ENCODE measurements at places on chromosomes 1 and 21. TPM values are rescaled to one million over a fixed set of nuclear protein-coding genes. Genes with fewer than 3 reads are reported as not detected.

The RHBDL2 gene
- 1.1 TPM for total RNA-seq

DNA sequence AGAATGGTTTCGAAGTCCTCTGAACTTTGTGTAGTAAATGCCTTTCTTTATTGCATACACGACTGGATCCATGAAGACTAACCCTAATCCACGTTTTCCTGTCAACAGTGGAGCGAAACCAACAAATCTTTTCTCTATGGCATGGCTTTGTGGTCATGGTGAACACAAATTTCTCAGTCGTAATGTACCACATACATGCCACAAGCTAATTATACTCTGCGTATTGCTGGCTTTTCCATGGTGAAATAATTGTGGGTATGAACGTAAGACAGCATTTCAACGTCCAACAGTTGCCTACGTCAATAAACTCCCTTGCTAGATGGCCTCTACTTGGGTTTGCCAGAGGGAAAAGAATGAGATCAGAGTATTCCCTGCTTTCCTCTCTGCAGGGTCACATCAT, 27.5 kb downstream of the INTS7 start:
- no peak overlapping the region for H3K4me3 ChIP-seq
- H3K27ac ChIP-seq = no peak overlapping the region
- no peak for DNase-seq
- H3K36me3 ChIP-seq = peaks cover 36% of the 10 kb centered on the region
- no peaks in the 10 kb centered on the region for H3K27me3 ChIP-seq
- no peaks in the 10 kb centered on the region for H3K4me1 ChIP-seq

The ATP13A2 gene
- total RNA-seq = 42.1 TPM

GRCh38 chr1:5577255-5578040, 414.8 kb downstream of the NPHP4 start:
- no peaks in the 10 kb centered on the region for H3K36me3 ChIP-seq
- no peak overlapping the region for H3K27ac ChIP-seq
- no peaks in the 10 kb centered on the region for H3K4me1 ChIP-seq
- no peak overlapping the region for H3K4me3 ChIP-seq
- no peaks in the 10 kb centered on the region for H3K27me3 ChIP-seq
- DNase-seq = no peak

The KRTAP19-1 gene
- not detected for total RNA-seq

- no peaks in the 10 kb centered on the region for H3K4me1 ChIP-seq
- DNase-seq = no peak
- H3K27ac ChIP-seq = peak overlapping the region; percentile 34
- H3K4me3 ChIP-seq = no peak overlapping the region
Measured at GRCh38 chr21:45357436-45358260, 47.3 kb upstream of the COL18A1 start.

- no peak overlapping the region for H3K4me3 ChIP-seq
- H3K36me3 ChIP-seq = peaks cover 5% of the 10 kb centered on the region
- no peak overlapping the region for H3K27ac ChIP-seq
- H3K27me3 ChIP-seq = no peaks in the 10 kb centered on the region
- DNase-seq = no peak
Measured at GRCh38 chr1:220219865-220220698, 52.2 kb downstream of the RAB3GAP2 start.

The CEP85 gene
- total RNA-seq = 10.3 TPM

DNA sequence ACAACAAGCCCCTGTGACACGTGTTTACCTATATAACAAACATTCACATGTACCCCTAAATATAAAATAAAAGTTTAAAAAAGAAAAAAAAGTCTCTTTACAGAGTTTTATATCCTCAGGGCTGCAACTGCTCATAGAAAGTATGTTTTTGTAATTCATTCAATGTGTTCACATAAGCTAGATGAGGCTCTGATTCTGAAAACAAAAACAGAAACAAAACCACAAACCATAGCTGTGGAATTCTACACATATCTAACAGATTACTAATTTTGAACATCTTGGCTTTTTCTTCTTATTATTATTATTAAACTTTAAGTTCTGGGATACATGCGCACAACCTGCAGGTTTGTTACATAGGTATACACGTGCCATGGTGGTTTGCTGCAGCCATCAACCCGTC, 579.6 kb upstream of the ZRANB2 start:
- no peak overlapping the region for H3K4me3 ChIP-seq
- H3K27me3 ChIP-seq = no peaks in the 10 kb centered on the region
- H3K4me1 ChIP-seq = no peaks in the 10 kb centered on the region
- H3K36me3 ChIP-seq = no peaks in the 10 kb centered on the region
- no peak overlapping the region for H3K27ac ChIP-seq

The CRP gene
- 0.26 TPM for total RNA-seq

DNA sequence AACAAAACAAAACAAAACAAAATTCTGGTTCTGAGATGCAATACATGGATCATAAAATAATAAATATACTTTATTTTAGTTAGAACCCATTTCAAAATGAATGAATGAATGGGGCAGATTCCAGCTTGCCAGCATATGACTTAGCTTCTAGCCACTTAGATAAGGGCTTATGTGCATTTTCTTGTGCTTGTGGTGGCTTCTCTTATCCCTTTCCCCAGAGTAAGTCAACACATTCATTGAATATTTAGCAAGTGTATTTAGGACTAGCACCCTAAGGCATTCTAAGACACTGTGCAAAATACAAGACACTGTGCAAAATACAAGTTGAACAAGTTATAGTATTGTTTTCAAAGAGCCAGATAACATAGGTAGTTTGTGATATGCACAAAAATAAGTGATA, 4.7 kb downstream of the ADIPOR1 start:
- H3K4me3 ChIP-seq = no peak overlapping the region
- no peak for DNase-seq
- no peaks in the 10 kb centered on the region for H3K27me3 ChIP-seq
- H3K36me3 ChIP-seq = peaks cover 24% of the 10 kb centered on the region
- peak overlapping the region; percentile 74 for H3K27ac ChIP-seq

DNA sequence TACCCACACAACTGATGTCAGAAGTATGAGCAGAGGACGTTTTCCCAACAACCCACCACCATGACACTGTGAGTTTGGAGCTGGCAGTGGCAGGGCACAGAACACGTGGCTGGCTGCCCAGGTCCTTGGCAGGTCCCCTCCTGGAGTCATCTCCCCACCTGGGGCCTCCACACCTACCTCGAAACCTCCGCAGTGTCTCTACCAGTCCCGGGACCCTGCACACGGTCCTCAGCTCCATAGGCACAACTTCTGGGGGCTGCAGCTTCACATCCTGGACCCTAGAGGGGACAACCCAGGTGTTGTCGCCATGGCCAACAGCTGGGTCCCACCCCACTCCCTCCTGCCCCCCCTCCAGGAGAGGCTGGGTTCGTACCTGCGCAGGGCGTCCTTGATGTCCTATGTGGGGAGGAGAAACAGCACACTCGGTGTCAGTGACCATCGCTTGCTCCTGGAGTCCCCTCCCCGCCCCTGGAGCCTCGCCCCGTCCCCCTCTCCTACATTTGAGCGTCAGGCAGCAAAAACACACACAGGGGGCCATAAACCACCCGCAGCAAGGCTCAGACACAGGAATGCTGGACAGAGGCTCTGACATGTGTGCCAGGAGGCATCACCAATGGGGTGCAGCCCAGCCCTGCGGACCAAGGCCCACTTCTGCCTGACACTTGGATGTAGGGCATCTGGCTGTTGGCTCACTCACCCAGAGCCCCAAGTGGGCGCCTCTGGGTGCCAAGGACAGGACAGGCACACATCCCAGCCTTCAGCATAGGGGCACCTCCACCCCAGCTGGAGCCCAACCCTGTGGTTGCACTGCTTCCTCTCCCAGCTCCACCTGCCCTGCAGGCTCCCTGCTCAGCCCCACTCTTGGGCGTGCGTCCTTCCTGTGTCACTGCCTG, 9.6 kb downstream of the TRIM11 start:
- peak; percentile 55 for DNase-seq
- no peaks in the 10 kb centered on the region for H3K27me3 ChIP-seq
- peaks cover 12% of the 10 kb centered on the region for H3K4me1 ChIP-seq
- peaks cover 66% of the 10 kb centered on the region for H3K36me3 ChIP-seq
- H3K27ac ChIP-seq = no peak overlapping the region
- H3K4me3 ChIP-seq = no peak overlapping the region

DNA sequence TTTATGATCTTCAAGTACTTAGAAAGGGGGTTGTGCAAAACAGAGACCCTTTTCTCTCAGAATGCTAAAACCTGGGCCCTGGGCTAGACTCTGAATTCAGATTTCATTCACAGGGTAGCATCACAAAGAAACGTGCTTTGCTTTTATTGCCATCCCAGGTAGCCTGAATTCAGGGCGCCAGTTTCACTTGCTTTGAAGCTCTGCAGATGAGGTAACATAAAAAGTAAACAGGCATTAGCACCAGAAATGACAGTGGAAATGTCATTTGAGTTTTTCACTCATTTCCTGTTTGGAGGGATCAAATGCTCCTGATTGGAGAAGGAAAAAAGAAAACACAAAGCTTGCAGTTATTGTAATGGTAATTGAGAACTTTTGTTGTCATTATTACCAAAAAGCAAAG, 2.6 kb downstream of the SYPL2 start:
- no peaks in the 10 kb centered on the region for H3K36me3 ChIP-seq
- no peak overlapping the region for H3K4me3 ChIP-seq
- no peak for DNase-seq

DNA sequence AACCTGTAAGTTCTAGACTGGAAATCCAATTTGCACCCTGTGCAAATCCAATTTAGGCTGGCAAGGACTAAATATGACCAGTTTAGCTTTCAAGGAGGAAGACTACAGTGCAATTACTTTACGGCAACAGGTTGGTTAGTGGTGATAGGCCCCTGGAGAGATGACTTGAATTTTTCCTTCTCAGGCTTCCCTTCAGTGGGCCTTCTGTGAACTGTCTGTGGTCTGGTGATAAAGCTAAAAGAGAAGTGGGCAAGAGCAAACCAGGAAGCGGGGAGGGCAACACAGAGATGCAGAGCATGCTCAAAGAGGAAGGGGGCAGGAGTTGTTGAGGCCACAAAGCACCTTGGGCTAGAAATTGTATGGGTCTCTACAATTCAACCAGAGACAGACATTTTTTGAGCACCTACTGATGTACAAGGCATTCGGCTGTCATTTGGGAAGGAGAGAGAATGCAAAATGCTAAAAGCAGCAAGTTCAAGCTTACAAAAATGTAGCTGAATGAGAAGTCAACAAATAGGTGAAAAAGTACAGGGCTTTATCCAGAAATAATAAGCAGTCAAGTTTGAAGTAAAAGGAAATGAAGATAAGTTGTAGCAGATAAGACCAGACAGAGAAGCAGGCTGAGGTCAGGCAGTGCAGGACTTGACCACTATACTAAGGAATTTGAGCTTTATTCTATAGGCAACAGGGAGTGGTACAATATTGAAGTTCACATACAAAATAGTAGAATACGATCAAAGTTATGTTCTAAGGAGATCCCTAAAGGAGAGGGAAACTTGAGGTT, 23.9 kb downstream of the INPP5B start:
- peaks cover 26% of the 10 kb centered on the region for H3K4me1 ChIP-seq
- H3K36me3 ChIP-seq = no peaks in the 10 kb centered on the region
- H3K4me3 ChIP-seq = no peak overlapping the region
- H3K27ac ChIP-seq = no peak overlapping the region
- no peaks in the 10 kb centered on the region for H3K27me3 ChIP-seq
- DNase-seq = no peak

The TFF2 gene
- total RNA-seq = not detected

- H3K36me3 ChIP-seq = no peaks in the 10 kb centered on the region
- H3K4me3 ChIP-seq = no peak overlapping the region
- DNase-seq = no peak
- peaks cover 5% of the 10 kb centered on the region for H3K4me1 ChIP-seq
- H3K27ac ChIP-seq = no peak overlapping the region
Measured at GRCh38 chr1:116367256-116367945, 5.6 kb upstream of the ATP1A1 start.

- H3K4me3 ChIP-seq = no peak overlapping the region
- H3K36me3 ChIP-seq = no peaks in the 10 kb centered on the region
- H3K27me3 ChIP-seq = no peaks in the 10 kb centered on the region
- no peak for DNase-seq
Measured at GRCh38 chr1:205924460-205924790, 18.8 kb downstream of the SLC26A9 start.

- no peaks in the 10 kb centered on the region for H3K36me3 ChIP-seq
- no peaks in the 10 kb centered on the region for H3K4me1 ChIP-seq
- H3K27ac ChIP-seq = no peak overlapping the region
- no peaks in the 10 kb centered on the region for H3K27me3 ChIP-seq
- DNase-seq = no peak
Measured at GRCh38 chr21:31802331-31802730, 70.4 kb upstream of the SCAF4 start.

DNA sequence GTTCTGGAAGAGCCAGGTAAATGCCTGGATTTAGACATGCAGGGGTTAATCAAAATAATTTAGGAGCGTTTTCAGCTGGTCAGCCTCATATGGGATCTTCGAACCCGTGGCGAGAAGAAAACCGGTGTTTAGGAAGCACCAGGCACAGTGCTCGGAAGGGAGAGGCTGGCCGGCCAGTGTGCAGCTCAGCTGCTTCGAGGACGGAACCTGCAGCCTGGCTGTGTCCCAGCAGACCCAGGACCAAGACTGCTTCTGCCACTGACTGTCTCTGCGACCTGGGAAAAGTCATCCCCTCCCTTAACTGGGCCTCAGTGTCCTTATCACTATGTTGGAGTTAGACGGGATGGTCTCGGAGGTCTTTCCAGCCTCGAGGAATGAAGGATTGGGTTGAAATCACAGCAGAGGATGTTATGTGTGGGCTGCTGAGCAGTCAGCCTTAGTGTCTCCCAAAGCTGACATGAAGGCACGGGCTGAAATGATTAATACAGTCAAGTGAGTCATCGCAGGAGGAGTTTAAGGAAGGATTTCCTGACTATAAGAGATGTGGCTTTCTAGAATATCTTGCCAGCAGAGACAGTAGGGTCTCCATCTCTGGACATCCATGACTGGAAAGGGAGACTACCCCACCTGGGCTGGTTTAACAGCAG, 20.8 kb downstream of the PPFIA4 start:
- H3K27me3 ChIP-seq = peaks cover 5% of the 10 kb centered on the region
- no peak overlapping the region for H3K4me3 ChIP-seq
- no peak overlapping the region for H3K27ac ChIP-seq
- no peak for DNase-seq

DNA sequence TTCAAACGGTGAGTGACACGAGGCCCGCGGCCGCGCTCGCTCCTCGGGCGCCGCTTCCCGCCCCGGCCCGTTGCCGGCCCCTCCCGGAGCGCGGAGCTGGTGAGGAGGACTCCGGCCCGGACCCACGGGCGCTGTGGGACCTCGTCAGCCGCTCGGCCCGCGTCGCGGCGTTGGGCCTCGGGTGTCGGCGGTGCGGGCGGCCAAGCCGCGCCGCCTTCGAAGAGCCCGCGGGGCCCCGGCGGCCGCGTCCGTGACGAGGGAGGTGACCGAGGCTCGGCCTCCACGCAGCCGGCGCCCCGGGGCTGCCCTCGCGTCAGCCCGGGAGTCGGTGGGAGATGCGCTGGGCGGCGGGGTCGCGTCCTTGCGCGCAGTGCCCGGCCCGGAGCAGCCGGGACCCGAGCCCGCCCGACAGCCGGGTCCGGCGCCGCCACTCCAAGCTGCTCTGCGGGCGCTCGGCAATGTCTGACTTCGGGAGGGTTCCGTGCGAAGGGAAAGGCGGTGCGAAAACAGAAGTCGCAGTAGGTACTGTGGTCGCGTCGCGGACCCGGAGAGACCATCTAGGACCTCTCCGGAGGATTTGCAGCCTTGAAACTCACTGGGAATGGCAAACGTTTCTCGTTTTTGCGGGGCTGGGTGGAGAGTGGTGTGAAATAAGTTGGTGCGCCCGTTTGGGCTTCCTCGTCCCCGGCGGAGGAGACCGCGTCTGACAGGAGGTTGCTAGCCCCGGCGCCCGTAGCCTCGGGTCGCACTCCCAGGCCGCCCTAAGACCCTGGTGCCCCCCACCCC, 829 bp downstream of the SPEN start:
- H3K4me3 ChIP-seq = peak overlapping the region; percentile 92
- no peaks in the 10 kb centered on the region for H3K36me3 ChIP-seq
- peak overlapping the region; percentile 94 for H3K27ac ChIP-seq
- peaks cover 40% of the 10 kb centered on the region for H3K4me1 ChIP-seq
- no peaks in the 10 kb centered on the region for H3K27me3 ChIP-seq

Data from upper lobe of right lung (tissue), 1 donor.